ENCODE measurements at places on chromosomes 7 and 10. TPM values are rescaled to one million over a fixed set of nuclear protein-coding genes. Genes with fewer than 3 reads are reported as not detected.

Gene UCMA
- not detected for total RNA-seq

Gene FEZF1
- total RNA-seq, result not detected

Gene C7orf33
- not detected for total RNA-seq

Gene VPS50
- total RNA-seq, result 105 TPM

Gene CPED1
- total RNA-seq, result 78.4 TPM

Gene TRIM50
- 0.21 TPM for total RNA-seq

Gene MUC3A
- total RNA-seq, result not detected

Gene TRIM74
- total RNA-seq, result not detected

Gene PIK3AP1
- 6.6 TPM for total RNA-seq

Gene MLXIPL
- total RNA-seq, result 0.37 TPM

Gene DGKI
- 13.3 TPM for total RNA-seq

Gene SFRP5
- 1.1 TPM for total RNA-seq

Gene TMEM236
- total RNA-seq, result 1.2 TPM

Data from urinary bladder (tissue), 4 donors.